Spinal cord (tissue), 10 donors: ENCODE measurements at places on chromosomes 16 and 17. TPM values are rescaled to one million over a fixed set of nuclear protein-coding genes. Genes with fewer than 3 reads are reported as not detected.

Gene GSG1L
- 7.5 TPM for total RNA-seq

Gene CDH8
- 70.7 TPM for total RNA-seq

Gene CCL7
- total RNA-seq = not detected

Gene SRL
- total RNA-seq = 1.6 TPM

Gene PKMYT1
- 3.1 TPM for total RNA-seq
